ENCODE measurements at places on chromosomes 11 and 22.

DNA sequence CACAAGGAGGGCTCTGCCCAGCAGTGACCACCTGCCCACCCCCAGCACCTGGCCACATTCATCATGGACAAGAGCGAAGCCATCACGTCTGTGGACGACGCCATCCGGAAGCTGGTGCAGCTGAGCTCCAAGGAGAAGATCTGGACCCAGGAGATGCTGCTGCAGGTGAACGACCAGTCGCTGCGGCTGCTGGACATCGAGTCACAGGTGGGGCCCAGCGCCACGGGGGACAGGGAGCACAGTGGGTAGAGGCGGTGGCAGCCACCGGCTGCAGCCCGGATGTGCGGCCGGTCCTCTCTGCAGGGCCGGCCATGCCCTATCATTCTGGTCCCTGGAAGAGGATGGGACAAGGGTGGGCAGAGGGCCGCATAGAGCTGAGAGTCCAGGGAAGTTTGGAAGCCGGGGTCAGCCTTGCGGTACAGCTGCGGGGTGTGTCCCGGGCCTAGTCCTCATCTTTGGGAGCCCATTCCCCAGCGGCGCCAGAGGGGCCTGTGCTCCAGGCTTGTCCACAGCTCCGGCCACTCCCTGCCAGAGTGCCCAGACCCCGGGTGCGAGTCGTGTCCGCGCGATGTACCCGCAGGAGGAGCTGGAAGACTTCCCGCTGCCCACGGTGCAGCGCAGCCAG is 14.1 kb downstream of the EPS8L2 start:
- no peak for DNase-seq

DNA sequence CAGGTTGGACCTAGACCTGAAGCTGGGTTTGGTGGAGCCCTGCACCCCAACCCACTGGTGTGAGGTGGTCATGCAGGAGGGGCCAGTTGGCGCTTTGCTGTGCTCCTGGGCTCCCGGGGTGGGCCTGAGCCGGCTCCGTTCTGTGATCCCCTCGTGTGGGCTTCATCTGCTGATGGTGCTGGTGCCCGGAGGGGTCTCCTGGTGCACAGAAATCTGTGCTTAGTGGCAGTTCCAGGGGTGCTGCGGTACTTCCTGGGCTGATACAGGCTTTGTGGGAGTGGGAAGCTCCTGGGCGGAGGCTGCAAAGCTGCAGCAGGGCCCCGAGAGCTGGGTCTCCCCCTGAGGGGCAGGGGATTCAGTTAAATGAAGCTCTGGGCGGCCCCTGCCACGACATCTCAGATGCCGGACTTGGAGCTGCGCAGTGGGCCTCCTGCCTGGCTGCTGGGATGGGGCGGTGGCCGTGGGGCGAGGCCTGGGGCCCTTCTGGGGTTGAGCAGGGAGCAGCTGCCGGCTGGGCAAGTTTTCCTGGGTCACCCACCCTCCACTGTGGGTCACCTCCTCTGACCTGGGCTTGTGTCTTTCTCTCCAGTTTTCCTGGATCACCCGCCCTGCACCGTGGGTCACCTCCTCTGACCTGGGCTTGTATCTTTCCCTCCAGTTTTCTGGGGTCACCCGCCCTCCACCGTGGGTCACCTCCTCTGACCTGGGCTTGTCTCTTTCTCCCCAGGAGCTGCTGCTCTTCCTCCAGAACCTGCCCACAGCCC is 410.5 kb downstream of the TBC1D22A start:
- DNase-seq: no peak

GRCh38 chr22:45960477-45961386 is 16.2 kb downstream of the WNT7B start:
- DNase-seq: no peak

- DNase-seq: no peak
Observed at GRCh38 chr11:75073459-75074190, 23.1 kb downstream of the OR2AT4 start.

DNA sequence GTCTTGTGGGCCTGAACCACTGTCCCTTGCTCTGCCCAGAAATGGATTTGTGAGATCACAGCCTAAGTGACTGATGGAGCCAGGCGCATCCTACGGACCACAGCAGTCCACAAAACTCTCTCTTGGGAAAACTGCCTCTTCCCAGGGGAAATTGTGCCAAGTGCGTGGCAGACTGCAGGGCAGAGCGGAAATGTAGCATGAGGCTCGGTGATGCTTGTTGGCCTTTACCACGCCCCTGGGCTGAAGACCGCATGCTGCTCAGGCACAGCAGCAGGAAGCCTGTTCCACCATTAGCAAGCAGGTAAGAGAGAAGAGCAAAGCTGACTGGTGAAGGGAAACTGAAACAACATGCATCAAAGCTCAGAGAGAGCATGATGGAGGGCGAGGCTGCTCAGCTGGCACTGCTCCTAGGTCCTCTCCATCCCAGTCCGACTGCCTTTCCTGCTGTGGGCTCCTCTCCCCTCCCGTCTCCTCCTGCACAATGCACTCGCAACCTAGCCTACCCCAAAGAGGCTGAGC is 26.5 kb upstream of the SCARF2 start:
- DNase-seq: no peak

DNA sequence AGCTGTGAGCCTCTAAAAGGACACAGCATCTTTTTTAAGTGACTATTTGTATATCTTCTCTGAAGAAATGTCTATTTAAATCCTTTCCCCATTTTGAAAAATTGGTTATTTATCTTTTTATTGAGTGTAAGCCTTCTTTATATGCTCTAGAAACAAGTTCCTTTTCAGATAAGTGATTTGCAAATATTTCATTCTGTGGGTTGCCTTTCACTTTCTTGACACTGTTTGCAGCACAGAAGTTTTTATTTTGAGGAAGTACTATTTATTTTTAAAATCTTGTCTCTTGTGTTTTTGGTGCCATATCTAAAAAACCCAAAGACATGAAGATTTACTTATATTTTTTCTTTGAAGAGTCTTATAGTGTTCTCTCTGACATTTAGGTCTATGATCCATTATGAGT is 40.1 kb upstream of the LYVE1 start:
- DNase-seq: no peak

DNA sequence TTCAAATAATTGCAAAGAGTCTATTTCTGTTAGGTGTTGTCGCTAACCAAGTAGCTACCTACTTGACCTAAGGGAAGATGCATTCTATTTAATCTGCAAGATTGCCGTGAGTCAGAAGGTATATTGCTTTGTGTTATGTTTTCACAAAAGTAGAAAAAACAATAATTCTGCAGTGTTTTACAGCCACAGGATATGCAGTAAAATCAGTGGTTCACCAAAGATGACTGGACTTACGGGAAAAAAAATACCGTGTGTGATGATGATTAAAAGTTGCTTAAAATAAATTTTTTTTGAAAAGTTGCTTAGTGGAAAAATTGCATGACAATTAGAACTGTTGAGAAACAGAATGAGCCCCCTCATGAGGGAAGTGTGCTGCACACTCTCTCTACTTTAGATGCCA is 209.1 kb downstream of the DDX10 start:
- DNase-seq: no peak

DNA sequence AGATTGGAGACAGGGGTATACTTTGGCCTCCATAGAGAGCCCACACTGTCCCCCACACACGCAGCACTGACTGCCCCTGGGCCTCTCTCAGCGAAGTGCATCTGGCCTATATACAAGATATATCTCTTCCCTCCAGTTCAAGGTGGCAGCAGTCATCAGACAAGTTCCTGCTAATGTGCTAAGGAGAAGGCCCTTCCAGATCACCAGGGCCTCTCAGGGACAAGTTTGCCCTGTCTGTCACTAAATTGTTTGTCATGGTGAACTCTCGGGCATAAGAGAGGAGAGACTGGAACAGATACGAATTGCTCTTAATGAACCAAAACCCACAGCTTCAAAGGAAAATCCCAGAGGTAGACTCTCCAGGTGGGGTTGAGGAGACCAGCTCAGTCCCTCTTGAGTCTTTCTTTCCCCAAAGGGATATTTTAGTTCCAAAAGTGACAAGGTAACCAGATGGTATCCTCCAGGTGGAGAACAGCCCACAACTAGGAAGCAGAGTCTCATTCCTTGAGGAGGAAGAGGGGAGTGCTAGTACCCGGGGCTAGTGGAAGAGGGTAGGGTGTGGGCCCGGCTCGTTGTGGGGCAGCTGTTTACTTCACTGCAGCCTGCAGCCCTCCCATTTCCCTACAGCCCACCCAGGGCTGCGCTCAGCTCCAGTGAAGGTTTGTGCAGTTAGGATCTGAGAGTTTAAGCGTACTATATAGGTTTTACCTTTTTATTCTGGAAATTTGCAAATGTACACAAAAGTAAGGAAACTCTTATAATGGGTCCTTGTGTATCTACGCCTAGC is 2.2 kb upstream of the SLC35C1 start:
- DNase-seq: no peak

DNA sequence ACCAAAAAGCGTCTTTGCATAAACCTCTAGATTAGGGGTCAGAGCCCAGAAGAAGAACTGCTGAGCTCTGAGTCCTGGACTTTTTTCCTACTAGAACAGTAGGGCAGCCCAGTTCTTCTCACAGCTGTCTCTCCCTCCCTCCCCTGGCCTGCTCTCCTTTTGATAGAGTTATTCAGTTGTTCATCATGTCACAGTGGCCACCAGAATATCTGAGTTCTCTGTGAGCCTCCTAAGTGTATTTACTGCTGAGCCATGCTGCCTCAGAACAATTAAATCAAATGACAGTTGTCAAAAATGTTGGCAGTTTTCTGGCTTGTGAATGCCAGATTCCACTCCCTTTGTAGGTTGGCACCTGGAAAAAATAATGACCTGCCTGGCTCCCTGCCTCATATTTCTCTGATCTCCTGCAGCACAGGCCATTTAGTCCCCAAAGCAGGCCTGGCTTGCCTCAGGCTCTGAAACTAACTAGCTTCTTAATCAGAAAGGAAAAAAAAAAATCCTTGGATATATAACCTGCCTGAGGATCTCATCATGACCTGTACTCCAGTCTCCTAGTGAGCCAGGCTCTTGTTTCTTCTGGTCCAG is 377.4 kb upstream of the LARGE1 start:
- DNase-seq: no peak

GRCh38 chr11:68940651-68941323 is 37.1 kb downstream of the IGHMBP2 start:
- no peak for DNase-seq
